Esophagus squamous epithelium (tissue), 5 donors: ENCODE measurements at places on chromosomes 3 and 15.

- DNase-seq: no peak
Observed at GRCh38 chr3:37920156-37920699, 58.5 kb downstream of the CTDSPL start.

- no peak for DNase-seq
Observed at GRCh38 chr3:183153210-183153950, 9.2 kb downstream of the LAMP3 start.

DNA sequence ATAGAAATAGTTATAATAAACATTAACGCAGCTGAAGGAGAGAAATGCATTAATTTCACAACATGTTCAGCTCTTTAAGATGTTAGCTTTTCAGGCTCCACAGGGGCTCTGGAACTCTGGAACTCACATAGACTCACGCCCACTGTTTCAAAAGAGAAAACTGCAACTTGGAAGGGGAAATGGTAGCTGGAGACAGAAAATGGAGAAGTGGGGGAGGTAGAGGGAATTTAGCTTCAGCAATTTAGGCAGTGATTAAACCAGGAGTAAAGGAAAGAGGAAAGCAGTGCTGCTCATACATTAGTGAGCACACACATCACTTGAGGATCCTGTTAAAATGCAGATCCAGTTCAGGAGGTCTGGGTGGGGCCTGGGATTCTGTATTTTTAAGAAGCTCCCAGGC lies 274.8 kb upstream of the TRIM42 start:
- no peak for DNase-seq

- no peak for DNase-seq
Observed at GRCh38 chr15:60916032-60916678, 312.9 kb downstream of the RORA start.

DNA sequence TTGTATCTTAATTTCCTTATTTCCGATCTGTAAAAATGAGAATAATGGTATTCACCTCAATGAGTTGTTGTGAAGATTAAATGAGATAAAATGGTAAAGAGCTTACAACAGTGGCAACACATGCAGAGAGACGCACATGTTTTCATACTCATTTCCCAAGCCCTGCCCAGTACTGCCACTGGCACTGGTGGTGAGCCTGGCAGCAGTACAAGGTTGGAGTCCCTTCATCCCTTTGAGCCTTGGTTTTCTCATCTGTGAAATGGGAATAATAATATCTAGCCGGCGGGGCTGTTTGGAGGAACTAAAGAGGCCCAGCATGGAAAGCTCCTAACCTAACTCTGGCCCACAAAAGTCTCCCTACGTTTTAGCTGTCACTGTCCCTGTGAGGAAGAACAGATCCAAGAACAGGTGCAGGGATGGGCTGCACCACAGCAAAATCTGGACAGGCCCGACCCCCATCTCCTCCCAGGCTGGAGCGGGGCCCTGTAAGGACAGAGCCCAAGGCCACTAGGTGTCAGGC lies 866 bp upstream of the CD276 start:
- DNase-seq: no peak

GRCh38 chr3:170178651-170179050 lies 2.9 kb downstream of the PHC3 start:
- DNase-seq: no peak

- no peak for DNase-seq
Observed at GRCh38 chr15:45224621-45225217, 27.3 kb upstream of the SLC28A2 start.
